Stimulated activated CD8-positive, alpha-beta memory T cell treated with anti-CD3 and anti-CD28 coated beads, Interleukin-15, amount 100 ng/mL, for 24 hours (primary cell): ENCODE measurements at places on chromosomes 7 and 10.

DNA sequence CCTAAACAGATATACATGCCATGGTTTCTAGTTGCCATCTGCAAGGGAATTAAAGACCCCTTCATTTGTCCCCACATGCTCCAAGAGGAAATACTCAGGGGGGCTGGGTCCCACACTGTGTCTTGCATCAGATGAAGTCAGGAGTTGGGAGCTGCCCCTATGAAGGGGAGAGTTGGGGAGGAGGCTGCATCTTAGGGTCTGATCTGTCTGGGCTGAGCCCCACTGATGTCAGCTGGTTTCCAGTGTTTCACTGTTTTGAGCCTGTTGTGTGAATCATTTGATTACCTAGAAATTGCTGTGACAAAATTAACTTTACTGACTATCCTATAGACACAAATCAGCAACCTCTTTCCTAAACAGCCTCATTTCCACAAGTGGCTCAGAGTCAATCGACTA, 4.9 kb upstream of the ADCY1 start:
- no peak for DNase-seq

DNA sequence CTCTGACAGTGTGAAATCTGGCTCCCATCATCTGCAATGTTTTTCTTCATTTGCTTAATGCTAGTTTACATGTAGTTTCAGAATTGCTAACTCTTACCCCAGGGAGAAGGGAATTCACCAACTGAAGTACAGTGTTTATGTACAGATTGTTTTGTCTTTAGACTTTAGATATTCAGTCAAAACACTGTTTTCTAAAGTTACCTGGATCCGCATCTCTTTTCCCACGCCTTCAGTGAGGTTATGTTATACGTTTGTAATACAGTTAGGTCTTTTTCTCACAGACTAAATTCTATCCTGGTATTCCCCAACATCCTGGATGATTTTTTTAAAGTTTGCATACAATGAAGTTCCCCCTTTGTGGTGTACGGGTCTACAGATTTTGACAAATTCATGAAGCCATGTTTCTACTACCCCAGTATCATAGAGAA, 3.2 kb upstream of the LYZL1 start:
- DNase-seq = no peak

DNA sequence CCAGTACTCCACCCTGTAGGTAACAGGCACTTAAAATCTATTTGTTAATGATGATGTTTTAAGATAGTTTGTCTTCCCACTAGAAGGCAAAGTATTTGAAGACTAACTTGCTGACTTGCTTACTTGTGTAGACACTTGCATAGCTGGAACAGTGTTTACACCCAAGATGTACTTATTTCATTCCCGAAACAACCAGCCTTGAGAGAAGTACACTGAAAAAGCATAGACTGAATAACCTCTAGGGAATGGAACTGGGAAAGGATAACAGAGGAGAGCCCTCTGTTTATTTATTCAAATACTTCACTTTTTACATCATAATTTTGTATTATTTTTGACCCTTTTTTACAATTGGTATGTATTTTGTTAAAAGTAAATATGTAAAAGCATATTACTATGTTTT, 33.1 kb upstream of the TMEM26 start:
- no peak for DNase-seq

- DNase-seq = no peak
Measured at GRCh38 chr7:101588131-101588935, 40.8 kb downstream of the MYL10 start.

GRCh38 chr10:63143987-63144386, 10.9 kb downstream of the NRBF2 start:
- no peak for DNase-seq

GRCh38 chr7:117621075-117621618, 141.3 kb downstream of the CFTR start:
- DNase-seq = no peak

DNA sequence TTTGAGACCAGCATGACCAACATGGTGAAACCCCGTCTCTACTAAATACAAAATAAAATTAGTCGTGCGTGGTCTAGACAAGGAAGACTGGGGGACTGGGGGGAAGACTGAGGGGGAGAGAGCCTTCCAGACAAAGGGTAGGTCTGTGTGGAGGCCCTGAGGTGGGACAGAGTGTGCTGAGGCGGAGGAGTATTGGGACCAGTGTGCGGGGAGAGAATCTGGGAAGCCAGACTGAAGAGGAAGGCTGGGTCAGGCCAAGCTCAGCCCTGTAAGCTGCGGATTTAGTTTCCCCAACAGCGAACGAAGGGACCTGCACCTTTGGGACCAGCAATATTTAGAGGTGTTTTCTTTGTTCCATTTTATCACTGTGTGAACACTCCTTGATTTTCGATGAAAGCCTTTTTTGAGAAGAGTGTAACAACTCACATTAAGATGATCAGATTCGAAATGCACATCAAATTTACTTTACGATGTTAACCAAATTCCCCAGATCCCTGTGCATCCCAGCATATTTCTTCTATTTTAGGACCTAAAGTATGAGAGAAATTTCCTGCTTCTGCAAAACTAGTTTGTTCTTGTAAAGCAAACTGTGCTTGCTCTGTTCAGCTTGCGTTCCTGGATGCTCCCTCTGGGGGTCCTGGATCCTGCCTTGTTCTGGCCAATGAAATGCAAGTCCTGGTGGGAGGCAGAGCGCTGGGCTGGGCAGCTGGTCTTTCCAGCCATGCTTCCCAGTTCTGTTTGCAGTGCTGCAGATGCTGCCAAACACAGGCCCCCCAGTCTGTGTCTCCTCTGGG, 39.4 kb downstream of the PLAU start:
- no peak for DNase-seq

GRCh38 chr10:127424594-127425264, 124.4 kb upstream of the NPS start:
- DNase-seq = no peak
